ENCODE measurements at places on chromosomes 16 and 17. TPM values are rescaled to one million over a fixed set of nuclear protein-coding genes. Genes with fewer than 3 reads are reported as not detected.

Gene CACNG3
- not detected for total RNA-seq

Gene SNAI3
- total RNA-seq, result 0.57 TPM

Gene RHOT2
- total RNA-seq, result 52.0 TPM

Gene SMARCE1
- 64.9 TPM for total RNA-seq

Gene CCL7
- not detected for total RNA-seq

Gene SDR42E2
- not detected for total RNA-seq

Gene SLFN14
- not detected for total RNA-seq
